ENCODE measurements at places on chromosomes 13 and 19.

GRCh38 chr13:98509271-98510155 lies 67.4 kb downstream of the STK24 start:
- peak; percentile 17 for DNase-seq

DNA sequence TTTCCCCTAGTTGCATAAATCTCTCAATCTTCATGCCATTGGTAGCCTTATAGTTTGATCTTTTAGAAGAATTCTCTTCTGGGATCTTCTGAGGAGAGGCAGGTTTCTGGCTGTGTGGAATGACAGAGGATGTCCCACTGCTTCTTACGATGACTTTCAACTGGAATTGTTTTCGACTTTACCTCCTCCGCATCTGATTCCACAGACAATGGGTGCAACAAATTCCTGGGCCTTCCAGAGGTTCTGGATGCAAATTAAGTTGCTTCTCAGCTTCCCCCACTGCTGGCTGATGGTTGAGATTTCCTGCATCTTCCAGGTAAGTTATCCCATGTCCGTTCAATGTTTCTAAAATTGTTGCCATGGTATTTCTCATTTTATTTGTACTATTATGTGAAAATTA lies 142.3 kb upstream of the TSC22D1 start:
- DNase-seq, result no peak

DNA sequence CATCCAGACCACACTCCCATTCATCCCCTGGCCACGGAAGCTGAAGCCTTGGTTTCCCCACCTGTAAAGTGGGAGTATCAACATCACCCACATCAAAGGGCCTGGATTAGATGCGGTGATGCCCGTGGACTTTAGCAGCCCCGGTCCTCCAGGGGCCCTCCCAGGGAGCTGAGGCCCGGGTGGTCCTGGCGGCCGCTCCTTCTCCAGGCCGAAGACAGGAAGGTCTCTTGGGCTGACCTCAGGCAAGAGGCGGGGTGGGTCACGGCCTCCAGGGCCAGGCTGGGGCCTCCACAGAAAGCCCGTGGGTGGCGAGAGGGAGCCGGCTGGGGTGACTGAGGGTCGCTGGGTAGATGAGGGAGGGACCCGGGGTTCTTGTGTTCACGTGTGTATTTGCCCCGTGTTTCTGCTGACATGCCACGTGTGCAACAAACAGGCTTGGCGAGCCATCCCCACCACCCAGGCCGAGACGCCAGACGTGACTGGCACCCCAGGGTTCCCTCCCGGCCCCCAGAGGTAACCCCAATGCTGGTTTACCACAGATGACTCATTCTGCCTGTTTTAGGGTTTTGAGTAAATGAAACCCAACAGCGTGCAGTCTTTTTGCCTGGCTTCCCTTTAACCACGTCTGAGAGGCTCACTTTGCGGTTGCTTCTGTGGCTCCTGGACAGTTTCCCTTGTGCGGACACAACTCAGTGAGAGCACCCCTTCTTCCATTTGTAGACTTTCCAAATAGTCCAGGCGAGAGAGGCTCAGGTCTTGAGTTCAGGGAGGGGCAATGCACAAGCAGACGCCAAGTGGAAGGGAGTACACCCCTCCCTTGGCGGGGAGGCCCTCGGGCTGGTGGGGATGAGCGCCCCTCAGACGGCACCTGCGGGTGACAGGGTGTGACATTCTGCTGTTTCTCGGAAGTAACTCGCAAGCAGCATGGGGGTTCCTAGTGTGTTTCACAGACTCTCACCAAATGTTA lies 42.9 kb downstream of the C13orf46 start:
- no peak for DNase-seq

DNA sequence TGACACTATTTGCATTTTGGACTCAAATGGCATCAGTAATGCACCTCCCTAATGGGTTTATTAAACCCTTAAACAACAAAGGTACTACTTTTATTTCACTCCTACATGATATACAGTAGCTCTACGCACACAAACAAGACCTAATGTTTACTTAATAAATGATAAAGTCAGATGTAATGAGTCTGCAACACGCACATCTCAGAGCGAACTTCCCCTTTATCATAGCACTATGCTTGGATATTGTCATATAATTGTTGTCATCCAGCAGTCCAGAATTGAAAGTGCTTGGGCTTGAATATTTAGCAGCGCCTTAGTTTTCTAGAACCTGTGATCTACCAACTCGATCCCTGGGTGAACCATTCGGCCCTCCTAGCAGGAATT lies 772 bp downstream of the PARP4 start:
- DNase-seq, result no peak

DNA sequence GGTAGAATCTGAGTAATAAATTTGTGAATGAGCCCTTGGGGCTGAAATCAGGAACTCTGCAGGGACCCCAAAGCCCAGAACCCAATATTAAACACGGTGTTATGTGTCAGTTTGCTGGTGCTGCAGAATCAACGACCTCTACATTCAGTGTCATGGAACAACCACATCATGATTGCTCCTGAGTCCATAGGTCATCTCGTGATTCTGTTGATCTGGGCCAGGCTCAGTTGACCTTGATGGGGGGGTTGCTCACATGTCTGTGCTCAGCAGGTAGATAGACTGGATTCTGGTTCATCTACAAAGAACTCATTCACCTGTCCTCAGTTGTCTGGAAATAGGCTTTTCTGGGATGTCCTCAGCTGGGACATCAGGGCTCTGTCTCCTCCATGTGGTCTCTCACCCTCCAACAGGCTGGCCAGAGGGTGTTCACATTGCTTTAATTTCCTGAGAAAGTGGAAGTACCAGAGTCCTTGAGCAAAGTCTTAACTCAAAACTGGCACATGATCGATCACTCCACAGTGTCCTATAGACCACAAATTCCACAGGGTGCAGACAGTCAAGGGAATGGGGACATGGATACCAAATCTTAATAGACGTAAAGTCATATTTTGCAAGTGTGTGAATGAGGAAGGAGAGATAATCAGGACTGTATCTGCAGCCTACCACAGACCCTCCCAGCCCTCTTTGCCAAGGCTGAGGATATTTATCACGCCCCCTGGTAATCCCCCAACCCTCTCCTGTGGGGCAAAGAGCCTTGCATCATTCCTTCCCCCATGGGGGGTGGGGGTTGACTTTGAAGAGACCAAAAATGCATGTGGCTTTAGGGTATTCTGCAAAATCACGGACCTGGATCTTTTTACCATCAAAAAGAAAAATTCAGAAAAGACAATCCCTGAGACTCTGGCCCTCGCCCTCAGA lies 39.3 kb upstream of the IGFL1 start:
- DNase-seq, result no peak

GRCh38 chr13:46771693-46772092 lies 25.3 kb downstream of the ESD start:
- DNase-seq, result no peak

GRCh38 chr13:49667773-49668172 lies 23.5 kb downstream of the EBPL start:
- DNase-seq, result no peak

DNA sequence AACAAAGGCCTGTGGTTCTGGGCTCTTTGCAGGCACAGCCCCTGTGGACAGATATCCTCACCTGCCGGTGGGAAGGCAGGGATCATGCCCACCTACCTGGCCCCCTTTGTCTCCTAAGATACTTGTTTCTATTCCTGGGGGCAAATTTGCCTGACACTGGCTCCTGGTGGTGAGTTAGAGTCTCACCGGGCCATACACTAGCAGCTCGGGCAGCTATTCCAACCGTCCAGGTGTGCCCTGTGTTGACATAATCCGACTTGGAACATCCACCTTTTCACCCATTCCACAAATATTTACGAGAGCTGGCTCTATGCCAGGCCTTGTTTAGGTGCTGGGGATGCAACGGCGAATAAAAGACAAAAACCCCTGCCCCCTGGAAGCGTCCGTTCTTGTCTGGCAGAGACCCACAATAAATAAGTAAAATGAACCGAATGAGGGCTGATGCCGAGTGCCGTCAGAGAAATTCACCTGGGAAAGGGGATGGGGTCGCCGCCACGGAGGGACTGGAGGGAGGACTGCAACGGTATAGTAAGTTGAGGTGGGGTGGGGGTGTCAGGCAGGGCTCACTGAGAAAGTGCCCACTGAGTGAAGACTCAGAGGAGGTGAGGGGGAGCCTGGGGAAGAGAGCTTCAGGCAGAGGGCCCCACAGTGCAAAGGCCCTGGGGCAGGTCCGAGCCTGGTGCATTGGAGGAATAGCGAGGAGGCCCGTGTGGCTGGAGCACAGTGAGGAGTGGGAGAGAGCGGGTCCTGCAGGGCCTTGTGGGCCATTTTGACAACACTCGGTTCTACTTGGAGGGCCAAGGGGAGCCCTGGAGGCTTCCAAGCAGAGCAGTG lies 43.2 kb upstream of the RANBP3 start:
- DNase-seq, result no peak

DNA sequence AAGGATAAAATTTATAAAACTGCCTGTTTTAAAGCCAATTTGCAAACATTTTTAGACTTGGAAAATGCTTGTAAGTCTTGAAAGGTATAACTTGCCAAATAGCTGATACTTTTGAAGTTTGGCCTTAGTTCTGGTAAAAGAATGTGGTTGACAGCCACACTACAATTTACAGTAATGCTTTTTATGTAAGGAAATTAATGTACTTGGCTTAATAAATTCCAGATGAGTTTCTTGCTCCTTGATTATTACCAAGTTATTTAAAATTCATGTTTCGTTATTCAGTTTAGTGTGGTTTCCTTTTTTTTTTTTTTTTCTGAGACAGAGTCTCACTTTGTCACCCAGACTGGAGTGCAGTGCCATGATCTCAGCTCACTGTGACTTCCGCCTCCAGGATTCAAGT lies 14.9 kb downstream of the LMO7 start:
- DNase-seq, result no peak

GRCh38 chr19:39426170-39426569 lies 9.6 kb downstream of the RPS16 start:
- no peak for DNase-seq

- DNase-seq, result no peak
Observed at GRCh38 chr13:100547791-100548201, 40.8 kb downstream of the GGACT start.

DNA sequence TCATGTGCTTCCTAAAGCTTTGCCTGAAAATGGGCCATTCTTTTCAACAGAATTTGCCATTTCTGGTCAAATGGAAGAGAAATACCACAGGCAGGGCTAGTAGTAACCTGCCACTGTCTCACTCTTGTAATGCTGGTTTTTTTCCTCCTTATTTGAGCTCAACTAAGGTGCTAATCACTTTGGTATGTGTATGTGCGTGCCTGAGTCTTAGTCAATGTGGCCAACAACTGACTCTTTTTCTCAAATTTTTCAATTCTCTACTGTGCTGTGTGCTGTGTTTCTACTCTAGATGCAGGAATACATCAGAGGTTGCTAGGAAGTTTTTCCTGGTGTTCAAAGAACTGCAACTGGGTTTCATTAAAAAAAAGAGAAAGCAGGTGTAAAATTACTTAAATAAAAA lies 870.2 kb downstream of the EFNB2 start:
- DNase-seq, result no peak

GRCh38 chr19:1823539-1824251 lies 11.6 kb upstream of the ATP8B3 start:
- no peak for DNase-seq

DNA sequence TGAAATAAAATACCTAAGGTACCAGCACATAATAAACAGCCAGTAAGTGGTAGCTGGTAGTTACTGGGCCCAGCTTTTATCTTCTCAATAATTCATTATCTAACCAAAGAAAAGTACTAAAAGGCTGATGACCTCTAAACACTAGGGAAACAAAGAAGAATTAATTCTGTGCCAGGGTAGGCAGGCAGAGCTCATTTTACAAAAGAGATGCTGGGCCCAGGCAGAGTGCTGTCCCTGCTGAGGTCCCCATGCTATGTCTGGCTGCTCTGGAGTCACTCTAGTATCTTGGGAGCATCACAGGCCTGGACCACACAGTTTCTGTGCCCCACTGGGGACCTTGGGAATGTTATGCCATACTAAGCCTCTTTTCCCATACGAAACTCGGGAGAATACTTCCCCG lies 18.2 kb downstream of the ZNF507 start:
- no peak for DNase-seq

GRCh38 chr19:48401287-48401686 lies 7.8 kb downstream of the GRIN2D start:
- DNase-seq, result no peak

- DNase-seq, result no peak
Observed at GRCh38 chr19:11404588-11405222, 14.4 kb downstream of the RGL3 start.

DNA sequence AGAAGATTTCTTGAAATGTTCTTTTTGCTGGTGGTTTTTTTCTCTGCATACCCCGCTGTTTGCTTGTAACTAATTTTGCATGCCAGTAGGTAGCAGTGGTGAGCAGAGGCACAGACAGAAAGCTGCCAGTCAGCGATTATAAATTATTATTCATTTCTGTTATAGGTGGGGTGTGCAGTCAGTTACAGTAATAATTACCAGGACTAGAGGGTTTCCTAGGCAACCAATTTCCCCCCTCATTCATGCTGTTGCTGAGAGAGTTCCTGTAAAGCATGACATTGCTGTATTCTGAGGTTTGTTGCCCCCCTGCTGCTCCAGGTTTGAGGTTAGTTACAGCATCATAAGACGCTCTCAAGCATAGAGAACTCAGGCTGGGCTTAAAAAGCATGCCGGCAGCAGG lies 104.5 kb downstream of the URI1 start:
- DNase-seq, result no peak

DNA sequence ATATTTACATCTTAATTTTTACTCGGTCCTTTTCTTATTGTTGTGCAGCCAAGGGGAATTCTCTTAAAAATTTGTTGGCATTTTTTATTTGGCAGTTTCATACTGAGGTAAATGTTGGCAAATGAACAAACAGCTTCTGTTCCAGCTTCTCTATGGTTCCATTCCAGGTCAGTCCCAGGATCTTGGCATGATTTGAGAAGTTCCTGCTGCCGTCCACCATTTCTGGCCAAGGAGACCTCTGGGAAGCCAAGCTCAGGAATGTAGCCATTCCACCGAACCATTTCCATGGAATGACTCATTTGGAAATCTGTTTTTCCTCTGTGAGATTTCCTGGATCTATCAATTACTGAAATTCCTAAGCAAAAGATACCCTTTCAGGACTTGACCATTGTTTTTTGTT lies 43.9 kb downstream of the SLC10A2 start:
- no peak for DNase-seq

DNA sequence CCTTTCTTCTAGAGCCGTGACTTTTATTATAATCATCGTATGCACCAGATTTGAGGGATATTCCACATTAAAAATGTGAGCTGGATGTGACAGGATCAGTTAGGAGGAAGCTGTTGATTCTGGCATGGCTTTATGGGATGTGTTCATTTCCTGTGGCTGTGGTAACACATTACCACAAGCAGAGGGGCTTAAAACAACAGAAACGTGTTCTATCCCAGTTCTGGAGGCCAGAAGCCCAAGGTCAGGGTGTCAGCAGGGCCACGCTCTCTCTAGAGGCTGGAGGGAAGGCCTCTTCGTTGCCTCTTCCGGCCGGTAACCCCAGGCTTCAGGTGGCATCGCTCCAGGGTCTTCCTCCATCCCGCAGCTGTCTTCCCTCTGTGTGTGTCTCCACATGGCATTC lies 14.5 kb downstream of the MED25 start:
- DNase-seq, result no peak
